NCI-H1436 treated with DMSO at 0.1 percent for 48 hours (cell line): ENCODE measurements at places on chromosomes 3 and 15.

GRCh38 chr3:100614941-100615340 lies 5.5 kb downstream of the ADGRG7 start:
- DNase-seq = no peak

GRCh38 chr3:55675478-55675877 lies 188.4 kb upstream of the WNT5A start:
- no peak for DNase-seq

GRCh38 chr3:116067326-116067725 lies 378.0 kb downstream of the LSAMP start:
- DNase-seq = no peak

DNA sequence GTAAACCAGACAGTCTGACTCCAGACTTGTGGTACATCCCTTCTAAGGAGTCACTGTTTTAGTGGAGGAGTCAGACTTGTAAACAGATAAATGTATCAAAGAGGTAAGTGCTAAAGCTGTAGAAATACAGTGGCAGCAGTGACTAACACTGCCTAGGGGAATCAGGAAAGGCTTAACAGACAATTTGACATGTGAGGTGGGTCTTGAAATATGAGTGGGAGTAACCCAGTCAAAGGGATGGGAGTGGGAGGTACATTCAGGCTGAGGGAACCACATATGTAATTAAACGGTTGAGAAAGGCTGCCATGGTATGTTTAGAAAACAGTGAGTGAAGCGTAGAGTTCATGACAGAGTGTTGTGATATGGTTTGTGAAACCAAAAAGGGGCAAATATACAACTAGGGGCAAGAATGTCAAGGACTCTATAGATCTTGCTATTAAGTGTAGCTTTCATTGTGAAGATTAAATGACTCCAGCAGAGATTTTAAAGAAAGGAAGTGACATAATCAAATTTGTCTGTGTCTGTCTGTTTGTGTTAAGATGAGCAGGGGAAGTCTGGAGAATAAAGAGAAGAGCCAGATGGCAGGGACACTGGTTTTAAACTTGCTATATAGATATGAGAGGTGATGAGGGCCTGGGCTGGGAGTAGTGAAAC lies 11.2 kb upstream of the ALCAM start:
- no peak for DNase-seq

GRCh38 chr3:27533718-27534573 lies 49.8 kb upstream of the SLC4A7 start:
- DNase-seq = no peak

DNA sequence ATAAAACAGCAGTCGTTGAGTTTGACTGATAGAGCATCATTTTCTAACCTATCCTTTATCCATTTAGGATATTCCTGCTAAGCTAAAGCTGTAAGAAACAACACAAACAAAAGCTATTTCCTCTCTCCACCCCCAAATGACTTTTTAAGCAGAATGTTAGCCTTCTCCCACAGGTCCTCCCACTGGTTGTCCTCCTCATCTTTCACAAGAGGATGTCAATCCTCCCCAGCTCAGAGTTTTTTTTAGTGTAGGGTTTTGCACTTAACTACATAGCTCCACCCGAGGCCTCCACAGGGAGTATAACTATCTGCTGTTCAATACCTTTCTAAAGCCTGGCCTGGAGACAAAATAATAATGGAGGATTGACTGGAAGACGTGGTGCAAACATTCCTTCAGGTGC lies 7.8 kb downstream of the SETMAR start:
- DNase-seq = no peak

DNA sequence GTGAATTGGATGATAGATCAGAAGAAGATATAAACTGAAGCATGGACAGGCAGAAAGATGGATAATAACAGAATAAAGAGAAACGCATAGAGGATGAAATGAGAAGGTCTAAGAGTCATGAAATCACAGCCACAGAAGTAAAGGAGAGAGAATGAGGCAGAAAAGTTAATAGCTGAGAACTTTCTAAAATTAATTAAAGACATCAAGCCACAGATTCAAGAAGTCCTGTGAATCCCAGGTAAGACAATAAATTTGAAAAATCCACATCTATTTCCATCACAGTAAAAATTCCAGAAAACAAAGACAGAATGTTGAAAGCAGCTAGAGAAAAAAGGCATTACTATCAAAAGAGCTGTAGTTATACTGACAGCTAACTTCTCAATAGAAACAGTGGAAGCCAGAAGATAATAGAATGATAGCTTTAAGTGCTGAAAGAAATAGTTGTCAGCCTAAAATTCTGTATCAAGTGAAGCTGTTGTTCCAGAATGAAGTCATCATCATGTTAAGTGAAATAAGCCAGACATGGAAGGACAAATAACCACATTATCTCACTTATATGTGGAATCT lies 12.0 kb downstream of the ACVR2B start:
- no peak for DNase-seq

DNA sequence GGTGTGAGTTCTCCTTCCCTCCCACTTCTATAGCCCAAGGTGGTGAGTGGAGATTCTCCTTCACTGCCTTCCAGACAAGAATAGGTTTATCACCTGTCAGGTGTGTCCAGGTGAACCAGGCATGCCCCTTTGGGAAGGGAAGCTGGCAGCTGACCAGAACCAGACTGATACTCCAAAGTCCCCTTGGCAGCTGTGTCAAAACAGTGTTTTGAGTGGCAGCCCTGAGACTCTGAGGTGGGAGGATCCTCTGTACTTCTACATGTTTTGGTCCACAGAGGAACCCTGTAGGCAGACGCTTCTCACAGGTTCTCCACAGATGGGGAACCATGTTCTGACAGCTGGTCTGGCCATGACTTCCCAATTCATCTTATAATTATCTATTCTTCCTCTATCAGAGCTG lies 30.1 kb downstream of the ISL2 start:
- no peak for DNase-seq
